Peyer's patch (tissue), 4 donors: ENCODE measurements at places on chromosomes 7 and 10.

GRCh38 chr7:150903606-150904005, 51.3 kb downstream of the AOC1 start:
- DNase-seq, result peak; percentile 68

DNA sequence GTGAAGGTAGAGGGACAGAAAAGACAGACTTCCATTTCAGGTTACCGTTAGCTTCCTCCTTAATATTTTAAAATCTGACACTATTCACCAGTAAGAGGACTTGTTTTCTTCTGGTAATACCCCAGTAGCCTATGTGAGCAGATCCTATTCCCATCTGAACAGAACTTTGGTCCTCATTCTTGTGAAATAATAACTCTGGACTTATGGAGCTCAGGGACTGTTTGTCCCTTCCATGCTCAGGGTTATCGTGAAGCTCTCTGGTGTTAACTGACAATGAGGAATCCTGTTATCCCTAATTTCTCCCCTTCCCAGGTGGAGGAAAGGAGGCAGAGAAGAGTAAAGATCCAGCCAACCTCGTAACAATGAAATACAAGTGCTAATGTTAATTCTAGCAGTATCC, 47.0 kb upstream of the ANKRD1 start:
- DNase-seq, result no peak

DNA sequence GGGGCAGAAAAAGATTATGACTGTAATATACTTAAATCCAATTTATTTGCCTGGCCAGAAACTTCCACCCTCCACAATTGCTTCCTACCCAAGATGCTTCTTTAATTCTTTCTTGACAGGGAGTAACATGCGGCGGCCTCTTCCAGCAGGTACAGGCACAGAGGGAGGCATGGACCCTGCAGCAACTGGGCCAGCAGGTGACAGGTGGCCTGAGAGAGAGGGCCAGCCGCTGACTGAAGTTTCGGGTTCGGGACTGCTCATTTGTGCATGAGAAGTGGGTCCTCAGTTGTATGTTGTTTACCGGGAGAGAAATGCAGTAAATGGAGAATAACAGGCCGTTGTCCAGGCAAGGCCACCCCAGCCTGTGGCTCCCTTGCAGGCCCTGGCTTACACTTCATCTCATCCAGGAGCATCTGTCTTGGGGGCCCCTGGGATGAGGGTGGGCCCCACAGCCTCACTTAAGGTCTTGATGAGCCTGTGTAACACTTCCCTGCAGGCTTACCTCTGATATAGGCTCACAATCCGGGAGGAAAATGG, 72.5 kb downstream of the C10orf143 start:
- no peak for DNase-seq

DNA sequence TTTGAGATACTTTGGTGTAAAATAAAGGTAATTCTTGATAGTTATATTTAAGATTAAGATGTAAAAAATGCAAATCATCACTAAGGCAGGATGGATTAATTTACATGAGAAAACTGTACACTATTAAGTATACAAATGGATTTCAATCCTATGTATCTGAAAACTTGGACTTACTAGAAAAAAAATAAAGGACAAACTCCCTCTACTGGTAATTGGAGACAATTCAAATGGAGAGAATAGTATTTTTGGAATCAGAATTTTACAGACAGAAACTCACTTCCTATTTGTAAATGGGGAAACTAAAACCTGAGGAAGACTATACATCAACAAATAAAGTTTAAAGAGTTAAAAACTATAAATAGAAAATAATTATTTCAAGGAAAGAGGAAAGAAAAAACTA, 62.6 kb downstream of the CUL2 start:
- DNase-seq, result no peak

DNA sequence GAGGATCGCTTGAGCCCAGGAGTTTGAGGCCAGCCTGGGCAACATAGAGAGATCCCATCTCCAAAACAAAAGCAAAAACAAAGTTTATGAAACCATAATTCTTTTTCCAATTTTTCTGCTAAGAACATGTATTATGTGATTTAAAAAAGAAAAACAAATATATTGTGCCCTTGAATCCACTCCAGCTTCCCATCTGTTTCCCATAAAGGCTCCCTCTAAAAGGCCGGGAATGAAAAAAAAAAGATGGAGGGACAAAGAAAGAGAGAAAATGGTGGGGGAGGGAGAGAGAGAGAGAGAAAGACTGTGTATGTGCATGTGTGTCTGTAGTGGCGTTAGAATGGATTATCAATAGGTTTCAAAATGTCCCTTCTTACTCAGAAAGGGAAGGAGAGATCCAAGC, 20.5 kb upstream of the GSDME start:
- DNase-seq, result no peak

DNA sequence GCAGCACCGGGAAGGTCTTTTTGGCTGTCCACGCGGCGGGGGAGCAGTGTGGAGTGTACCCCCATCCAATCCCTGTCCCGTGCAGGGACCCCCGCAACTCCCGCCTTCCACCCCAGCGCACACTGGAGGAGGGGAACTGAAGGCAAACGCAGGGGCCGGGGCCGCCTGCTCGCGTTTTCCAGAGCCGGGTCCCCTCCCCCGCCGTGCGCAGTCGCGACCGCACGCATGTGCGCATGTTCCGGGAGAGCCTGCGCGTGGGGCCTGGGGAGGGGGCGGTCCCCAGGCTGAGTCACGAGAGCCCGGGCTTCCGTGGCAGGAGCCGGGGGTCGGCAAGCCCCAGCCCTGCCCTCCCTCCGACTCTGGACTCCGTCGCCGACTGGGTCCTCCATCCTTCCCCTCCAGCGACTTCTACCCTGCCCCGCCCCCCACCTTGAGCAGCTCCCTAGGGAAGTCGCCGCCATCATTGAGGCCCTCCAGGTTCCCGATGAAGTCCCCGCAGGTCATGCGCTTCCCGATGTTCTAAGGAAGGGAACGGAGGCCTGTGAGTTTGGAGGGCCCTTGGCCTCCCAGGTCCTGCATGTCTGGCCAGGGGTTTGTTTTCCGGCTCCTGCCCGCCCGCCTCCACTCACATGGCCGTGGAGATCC, 8.0 kb downstream of the PSD start:
- DNase-seq, result no peak

DNA sequence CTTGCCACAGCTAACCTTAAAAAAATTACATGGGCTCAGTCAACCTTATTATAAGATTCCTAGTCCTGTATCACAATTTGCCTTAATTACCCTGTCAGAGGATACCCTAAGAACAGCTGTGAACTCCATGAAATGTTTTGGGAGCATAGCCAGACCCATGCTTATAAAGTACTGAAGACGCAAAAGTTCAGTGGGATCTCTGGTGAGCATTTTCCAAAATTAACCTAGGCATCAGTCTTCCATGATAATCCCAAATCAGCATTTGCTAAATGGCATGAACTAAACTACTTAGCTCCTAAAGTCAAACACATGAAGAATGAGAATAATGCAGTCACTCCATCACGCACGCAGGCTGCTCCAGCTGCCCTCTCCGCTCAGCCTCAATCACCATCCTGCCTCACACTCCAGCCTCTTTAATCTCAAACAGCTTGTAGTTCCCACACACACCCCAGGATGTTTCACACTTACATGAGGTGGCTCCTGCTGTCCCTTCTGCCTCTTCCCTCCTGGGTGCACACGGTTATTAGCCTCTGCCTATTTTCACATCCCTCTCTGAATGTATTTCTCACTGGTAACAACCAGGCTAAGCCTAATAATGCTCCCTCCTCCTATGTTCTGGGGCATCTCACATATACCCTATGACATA, 15.3 kb downstream of the IGF2BP3 start:
- no peak for DNase-seq

DNA sequence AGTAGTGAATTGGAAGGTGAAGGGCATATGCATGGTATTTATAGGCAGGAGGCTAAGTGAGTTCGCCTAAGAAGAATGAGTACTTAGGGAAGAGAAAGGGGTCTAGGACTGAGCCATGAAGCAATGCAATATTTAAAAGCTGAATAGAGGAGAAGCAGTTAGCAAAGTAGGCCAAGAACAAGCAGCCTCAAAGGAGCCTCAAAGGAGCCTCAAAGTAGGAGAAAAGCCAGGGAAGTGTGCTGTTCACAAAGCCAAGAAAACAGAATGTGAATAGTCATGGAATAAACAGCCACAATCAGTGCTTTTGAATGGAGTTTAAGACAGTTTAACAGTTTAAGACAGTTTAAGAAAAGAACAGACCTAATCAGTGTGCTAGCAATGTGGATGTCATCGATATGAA, 762.0 kb downstream of the SORCS1 start:
- no peak for DNase-seq
